Left ventricle myocardium superior (tissue), 1 donor: ENCODE measurements at places on chromosomes 4 and X.

- DNase-seq = no peak
Measured at GRCh38 chrX:138856881-138857604, 145.5 kb upstream of the FGF13 start.

- no peak for DNase-seq
Measured at GRCh38 chr4:133379681-133380438, 230.8 kb downstream of the PCDH10 start.

DNA sequence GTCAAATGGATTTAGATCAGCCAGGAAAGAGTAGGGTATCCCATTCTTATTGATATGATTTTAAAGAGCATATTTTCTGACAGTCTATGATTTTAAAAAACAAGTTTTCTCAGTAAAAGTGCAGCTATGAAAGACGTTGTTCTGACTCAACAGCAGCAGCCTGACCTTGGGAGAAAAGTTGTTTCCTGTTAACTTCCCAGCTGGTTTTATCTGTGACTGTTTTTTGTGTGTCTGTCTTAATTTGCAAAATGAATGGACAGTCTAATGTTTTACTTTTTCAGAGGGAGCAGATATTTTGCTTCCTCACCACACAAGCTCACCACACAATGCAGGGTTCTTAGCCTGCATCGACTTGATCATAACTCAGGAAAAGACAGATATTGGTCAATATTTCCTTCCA, 764 bp upstream of the MTHFD2L start:
- no peak for DNase-seq

DNA sequence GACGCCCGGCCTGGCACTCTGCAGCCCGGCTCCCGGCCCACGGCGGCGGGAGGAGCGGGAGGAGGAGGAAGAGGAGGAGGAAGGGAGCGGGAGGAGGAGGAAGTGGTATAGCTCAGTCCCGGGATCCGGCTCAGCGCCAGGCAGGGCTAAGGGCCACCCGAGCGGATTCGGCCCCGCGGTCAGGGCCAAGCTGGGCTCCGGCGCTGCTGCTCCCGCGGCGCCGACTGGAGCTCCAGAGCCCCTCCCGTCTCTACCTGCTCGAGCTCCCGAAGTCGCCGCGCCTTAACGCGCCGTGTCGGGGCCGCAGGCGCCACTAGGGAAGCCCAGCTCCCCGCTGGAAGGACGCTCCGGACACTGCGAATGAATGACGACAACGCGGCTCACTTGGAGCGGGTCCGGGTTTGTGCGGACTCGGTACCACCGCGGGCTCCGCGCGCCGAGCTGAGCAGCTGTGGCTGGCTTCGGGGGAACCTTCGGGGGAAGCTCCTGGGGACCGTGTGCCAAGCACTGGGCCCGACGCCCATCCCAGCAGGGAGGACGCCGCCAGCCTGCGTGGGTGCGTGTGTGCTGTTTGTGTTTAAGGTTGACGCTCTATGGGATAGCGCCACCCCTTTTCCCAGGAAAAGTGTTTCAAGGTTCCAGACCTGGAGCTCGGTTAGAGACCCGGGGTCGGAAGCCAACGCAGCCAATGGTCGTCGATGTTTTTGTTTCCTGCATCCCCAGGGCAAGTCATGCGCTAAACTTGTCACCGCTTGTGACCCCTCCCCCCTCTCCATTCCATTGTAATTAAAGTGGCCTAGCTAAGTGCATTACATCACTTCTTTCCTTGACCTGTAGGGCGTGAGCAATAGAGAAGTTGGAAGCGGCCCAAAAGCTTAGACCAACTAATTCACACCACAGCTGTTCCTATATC, at the start of gene TBC1D9:
TSS of gene TBC1D9 (minus strand) at position 67 of the 913 bp plus-strand sequence. CDS start 340 bp downstream, outside the sequence.
- DNase-seq = peak; percentile 88

- DNase-seq = no peak
Measured at GRCh38 chr4:8656711-8657380, 64.3 kb downstream of the CPZ start.

DNA sequence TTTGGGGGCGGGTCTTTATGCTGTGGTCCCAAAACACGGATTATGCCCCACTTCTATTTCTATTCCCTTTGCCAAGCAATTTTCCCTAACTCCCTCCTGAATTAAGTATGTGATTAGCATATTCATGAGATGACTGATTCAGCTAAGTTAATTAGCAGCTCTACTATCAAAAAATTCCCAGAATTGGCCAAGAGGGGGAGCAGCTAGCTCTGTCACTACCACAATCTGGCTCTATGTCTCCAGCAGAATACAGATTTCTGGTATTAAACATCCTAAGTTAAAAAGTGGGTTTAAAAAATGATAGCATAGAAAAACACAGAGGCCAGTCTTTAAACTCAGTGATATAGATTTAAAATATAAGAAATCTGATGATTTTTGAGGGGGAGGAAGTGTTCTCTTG, 80.3 kb downstream of the GPC4 start:
- DNase-seq = no peak

- DNase-seq = peak; percentile 25
Measured at GRCh38 chrX:65196758-65197360, 220.6 kb upstream of the ZC4H2 start.

DNA sequence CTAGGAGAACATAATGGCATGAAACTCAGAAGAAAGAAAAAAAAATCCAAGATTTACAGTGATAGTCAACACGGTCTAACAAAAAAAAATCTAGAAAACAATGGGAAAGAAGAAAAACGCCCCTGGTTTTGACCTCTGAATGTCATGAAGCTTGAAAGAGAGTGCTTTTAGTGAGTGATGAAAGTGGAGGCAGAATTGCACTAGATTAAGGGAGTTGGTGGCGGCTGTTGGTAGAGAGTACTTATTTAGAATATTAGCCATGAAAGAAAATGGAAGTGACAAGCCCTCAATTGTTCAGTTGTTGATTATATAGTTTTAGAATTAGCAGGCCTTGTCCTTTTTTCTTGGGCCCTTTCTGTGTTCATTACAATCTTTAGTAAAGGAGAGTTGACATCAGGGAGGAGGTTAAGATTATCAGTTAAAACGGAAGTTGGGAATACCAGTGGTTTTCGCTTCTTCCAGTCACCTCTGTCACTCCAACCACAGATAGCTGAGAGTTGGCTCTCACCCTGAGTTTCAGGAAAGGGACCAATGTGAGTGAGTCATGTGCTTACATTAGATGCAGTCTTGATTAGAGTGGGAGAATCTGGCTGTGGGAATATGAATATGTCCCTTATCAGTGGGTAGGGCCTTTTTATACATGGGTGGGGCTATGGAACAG, 29.7 kb downstream of the EREG start:
- no peak for DNase-seq

GRCh38 chrX:115147220-115147619, 42.0 kb upstream of the RBMXL3 start:
- DNase-seq = no peak

DNA sequence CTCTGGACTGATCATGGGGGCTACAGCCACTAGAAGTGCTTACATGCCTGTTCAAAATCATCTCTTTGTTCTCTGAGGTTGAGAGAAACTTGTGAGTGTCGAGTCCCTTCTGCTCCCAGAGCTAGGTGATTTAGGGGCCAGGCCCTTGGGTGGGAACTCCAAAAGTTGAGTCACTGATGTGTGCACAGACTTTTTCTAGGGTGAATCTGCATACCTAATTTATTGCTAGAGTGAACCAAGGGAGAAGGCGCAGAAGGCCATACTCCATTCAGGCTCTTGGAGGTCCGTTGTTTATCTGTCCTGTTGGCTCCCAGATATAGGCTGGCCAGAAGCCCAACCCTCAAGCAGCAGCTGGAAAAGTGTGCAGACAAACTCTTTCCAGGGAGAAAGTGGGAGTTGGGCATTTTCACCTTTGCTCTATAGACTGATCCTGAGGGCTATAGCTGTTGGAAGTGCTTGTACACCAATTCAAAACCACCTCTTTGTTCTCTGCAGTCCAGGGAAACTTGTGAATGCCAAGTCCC, 80.8 kb upstream of the ARX start:
- DNase-seq = no peak

GRCh38 chr4:73917081-73917501, 47.9 kb downstream of the CXCL1 start:
- DNase-seq = no peak

DNA sequence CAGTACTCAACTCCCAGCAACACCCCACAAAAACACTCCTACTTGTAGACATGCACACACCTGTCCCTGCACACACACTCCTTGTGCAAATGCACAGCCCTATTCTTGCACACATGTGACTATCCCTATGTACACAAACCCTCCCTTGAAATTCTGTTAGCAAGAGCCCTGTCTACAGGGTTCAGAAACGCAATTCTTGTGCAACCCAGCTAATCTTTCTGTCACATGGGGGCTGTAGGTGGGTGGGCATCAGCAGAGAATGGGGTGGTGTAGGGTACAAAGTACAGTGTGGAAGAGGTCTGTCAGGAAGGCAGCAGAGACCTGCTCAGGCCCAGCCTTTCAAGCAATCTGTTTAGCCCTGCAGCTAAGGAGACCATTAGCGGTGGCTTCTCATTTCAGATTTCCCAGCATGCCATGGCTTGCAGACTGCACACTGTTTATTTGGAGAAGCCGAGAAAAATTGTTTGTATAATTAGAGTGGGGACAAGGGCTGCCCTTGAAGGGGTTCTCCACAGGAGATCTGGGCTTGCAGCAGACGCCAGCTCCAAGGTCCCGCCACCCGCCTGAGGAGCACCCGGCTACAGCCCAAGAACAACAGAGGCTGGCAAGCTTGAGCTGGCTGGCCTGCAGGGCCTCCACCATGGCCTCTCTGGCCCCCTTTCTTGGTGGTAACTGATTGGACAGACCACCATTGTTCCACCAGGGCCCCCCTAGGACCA, 144.0 kb upstream of the PJA1 start:
- DNase-seq = no peak
